ENCODE measurements at places on chromosomes 16 and 17.

DNA sequence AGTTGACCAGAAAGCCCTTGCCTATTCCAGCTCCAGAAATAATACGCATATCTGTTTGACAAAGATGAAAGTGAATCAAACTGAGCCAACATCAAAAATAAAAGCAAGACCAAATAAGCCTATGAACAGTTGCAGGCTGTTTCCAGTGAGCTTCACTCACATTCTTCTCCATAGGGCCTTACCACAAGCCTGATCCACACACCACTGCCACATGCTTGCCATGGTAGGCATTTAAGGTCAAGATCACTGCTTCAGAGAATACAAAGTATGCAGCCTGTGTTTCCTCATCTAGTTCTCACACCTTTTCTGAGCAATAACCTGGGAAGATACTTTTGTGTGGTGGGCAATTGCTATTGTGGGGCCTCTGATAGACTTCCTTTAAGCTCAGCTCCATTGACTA is 1060.2 kb downstream of the CDH11 start:
- no peak for DNase-seq

DNA sequence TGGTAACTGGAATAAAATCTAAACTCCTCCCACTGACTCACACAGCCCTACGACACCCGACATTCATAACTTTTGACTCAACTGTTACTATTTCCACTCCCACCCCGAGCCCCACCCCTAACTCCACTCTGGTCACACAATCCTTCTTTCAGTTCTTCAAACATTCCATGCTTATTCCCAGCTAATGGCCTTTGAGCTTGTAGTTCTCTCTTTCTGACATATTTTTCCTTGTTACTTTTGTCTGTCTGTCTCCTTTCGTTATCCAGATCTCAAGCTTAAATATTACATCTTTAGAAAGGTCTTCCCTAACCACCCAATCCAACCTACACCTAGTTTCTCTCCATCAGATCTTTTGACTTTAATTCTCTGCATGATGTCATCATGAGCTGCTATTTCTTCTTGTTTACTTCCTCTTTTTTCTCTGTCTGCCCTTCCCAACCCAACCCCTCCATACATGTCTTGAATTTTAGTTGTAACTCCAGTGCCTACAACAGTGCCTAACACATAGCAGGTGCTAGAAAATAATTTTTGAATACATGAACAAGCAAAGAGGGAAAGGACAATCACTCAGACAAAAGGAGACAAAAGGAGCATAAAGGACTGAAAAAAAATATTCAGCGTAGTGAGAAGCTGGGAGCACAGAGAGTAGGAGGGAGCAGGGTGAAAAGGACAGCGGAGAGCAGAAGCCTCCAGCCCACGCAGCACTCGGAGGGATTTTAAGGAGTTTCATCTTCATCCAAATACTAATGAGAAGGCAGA is 65.2 kb upstream of the SMIM36 start:
- peak; percentile 94 for DNase-seq

DNA sequence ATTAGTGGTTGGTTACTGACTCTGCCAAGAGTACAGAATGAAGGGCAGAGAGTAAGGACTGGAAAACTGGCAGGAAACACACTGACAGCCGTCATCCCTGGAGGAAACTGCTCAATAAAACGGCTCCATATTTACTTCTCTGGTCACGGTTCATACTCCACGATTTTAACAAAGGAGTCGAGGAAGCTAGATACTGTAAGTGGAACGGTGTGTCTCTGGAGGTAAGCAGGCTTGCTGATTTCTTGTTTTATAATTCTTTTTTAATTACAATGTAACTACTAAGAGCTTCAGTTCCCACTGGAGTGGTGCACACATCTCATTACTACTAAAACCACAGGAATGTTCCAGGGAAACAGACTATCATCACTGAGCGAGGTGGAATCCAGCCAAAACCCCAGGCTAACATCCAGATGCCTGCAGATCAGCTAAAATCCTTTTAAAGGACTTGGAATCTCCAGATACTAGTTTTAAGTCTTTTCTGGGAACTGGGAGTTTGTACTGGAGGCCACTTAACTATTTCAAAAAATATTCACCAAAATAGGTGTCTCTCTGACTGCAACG is 17.8 kb downstream of the SERPINF1 start:
- DNase-seq: peak; percentile 95

DNA sequence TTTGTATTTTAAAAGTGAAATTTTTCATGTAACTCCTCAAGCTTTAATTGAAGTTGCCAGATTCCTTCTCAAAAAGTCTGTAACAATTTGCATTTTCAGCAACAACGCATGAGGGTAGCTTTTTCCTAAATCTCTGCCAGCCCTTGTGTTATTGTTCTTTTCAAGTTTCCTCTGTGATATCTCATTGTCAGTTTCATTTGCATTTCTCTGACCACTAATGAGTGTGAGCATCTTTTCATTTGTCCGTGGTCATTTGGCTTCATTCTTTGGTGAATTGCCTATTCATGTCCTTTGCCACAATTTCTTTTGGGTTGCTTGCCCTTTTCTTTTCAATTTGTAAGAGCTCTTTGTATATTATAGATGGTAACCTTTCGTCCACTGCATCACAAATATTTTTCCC is 68.0 kb upstream of the NKD1 start:
- DNase-seq: no peak

DNA sequence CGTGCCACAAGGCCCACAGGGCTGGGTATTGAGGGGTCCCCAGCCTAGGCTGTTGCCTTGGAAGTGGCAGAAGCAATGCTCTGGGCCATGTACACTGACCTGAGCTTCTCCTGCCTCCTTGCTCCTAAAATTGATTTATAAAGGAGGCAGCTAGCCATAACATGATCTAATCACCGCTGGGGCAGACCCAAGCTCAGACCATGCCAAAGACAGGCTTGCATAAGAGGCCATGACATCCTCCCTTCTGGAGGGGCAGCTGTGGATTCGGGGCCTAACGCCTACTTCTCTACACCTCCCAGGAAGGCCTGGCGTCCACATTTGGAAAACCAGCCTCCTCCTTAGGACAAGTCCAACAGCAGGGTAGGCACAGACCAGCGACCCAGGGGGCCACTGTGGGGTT is 12.3 kb downstream of the HSD11B2 start:
- DNase-seq: no peak

DNA sequence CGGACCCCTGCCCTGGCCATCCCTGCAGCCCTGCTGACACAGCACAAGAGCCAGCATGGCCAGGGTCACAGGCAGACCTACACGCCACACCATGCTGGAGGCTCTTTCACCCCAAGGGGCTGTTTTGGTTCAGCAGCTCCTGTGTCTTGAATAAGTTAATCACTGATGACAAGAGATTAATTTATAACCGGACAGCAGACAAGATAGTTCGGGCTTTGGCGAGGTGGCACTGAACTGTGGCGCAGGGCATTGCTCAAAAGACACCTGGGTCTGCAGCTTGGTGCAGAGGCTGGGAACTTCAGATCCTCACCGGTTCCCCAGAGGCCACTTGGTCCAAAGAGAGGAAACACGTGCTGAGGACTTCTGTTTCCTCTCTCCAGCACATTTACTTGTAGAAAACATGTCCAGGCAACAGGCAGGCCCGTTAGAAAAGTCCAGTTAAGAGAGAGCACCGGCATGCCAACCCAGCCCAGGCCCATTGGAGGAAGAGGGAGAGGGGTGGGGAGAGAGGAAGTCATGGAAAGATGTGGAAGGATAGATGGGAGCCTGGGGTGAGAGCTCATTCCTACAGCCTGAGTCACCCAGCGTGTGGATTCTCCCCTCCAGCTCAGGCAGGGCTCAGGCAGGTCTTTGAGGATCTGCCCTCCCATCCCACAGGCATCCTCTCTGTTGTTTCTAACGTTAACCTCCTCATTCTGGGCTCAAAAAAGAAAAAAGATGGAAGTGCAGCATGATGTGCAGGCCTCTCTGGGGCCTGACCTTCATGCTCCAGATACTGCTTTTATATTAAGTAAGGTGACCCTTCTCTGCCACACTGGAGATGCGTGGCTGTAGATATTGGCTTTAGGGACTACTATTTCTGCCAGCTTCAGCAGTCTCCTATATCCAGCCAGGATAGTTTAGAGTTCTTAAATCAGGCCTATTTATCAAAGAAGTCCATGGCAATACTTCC is 80.0 kb upstream of the HNF1B start:
- DNase-seq: peak; percentile 75

DNA sequence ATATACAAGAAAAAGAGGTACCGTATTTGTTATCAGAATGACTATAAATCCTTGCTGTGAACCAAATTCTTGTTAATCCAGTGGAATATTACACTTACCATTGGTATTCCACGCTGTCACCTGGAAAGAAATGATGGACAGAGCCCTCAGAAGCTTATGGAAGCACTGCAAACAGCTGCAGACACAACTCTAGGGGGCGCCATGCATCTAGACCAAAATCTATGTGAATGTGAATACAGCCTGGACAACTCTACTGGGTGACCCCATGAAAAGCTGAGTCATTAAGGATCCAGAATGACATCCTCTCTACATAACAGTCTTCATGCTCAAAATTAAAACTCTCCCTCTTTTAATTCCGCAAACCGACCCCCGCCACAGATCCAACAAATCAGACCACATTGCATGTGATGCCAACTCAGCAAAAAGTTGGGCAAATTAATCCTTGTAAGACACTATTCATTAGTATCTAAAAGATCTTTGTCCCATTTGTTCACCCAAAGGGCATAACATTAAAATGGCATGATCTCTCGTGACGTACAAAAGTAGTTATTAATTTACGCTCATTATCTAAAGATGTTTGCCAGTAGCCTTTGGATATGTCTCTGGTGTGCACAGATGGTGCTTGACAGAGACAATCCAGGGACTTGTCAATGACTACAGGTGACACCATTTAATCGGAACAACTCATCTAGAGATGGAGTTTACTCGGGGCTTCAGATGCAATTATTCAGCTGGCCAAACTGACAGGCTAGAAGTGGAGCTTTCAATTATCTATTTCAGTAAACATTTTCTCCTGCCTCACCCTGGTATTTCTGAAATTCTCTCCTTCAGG is 552.7 kb upstream of the PSMD7 start:
- DNase-seq: no peak

- DNase-seq: peak; percentile 89
Observed at GRCh38 chr17:38815576-38816193, 9.4 kb downstream of the CWC25 start.

- DNase-seq: no peak
Observed at GRCh38 chr17:61261001-61261637, 138.5 kb upstream of the TBX2 start.

GRCh38 chr16:58948244-58948643 is 214.1 kb upstream of the GOT2 start:
- no peak for DNase-seq

GRCh38 chr17:78889531-78889930 is 13.5 kb downstream of the CEP295NL start:
- DNase-seq: no peak

DNA sequence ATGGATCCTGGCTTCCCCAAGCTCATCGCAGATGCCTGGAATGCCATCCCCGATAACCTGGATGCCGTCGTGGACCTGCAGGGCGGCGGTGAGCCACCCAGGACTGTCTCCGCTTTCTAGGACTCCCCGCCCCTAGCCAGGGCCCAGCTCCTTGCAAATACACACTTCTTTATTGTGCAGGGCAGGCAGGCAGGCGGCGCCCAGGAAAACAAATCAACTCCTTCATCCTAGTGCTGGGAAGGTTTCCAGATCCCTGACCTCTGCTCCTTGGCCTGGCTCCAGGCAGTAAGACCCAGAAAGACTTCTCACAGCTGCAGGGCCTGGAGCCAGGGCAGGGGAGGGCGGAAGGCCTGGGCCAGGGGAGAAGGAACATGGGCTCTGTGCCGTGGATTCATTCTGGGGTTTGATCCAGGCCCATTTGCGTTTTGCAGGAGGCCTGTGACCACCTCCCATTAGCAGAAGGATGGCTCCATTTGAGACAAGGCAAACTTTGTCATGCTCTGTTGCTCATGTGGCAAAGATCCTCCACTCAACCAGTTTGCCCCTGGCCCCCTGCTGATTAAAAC is 6.0 kb upstream of the LPCAT2 start:
- peak; percentile 75 for DNase-seq
